ENCODE measurements at places on chromosomes 7 and 10.
A peak's percentile ranks its signal among the peaks of the same experiment; 100 is the strongest.

- peak; percentile 29 for DNase-seq
These were observed 14.7 kb downstream of the CDNF start for GRCh38 chr10:14822879-14823755.

- no peak for DNase-seq
These were observed 18.4 kb upstream of the EXOC6 start for GRCh38 chr10:92829786-92830377.

DNA sequence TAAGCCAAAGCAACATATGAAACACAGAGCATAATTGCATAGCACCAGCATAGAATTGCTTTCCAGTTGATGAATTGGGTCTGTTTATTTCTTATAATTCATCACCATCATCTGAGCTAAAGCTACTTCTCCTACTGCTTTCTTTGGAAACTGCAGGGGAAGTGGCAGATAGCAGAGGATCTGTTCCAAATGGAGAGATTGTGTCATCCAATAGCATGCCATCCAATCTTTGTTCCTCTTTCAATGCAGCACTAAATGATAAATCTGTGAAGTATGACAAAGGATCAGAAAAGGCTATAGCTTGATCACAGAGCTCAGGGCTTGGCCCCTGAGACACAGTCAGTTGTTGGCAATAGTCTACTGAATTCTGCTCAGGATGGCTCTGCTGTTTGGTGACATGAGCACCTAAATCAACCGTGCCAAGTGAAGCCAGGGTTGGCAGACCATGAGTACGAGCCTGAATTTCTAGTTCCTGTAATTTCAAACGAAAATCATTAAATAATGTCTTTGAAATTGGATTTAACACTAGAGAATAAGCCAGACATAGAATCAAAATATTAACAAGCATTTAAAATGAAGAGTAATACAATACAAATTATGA, 90.0 kb downstream of the TFEC start:
- no peak for DNase-seq

- DNase-seq, result no peak
These were observed 7.6 kb downstream of the CCDC172 start for GRCh38 chr10:116331815-116332214.

DNA sequence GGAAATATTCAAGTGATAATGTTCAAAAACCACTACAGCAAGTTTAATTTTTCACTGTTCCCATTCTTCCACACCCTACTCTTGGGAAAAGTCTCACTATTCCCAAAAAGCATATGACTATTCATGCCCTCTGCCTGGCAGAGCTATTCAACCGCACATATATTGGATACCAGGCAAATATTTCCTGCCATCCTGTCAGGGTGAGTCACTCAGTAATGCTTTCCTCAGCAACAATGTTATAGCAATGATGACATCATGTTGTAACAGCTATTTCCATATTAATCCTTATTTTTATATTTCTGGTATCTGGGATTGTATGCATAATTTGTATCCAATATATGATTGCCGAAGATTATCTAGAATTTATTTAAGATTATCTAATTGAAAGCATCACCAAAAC, 114.0 kb upstream of the PLXDC2 start:
- no peak for DNase-seq

- DNase-seq, result no peak
These were observed 17.4 kb downstream of the PSAP start for GRCh38 chr10:71833451-71834342.

DNA sequence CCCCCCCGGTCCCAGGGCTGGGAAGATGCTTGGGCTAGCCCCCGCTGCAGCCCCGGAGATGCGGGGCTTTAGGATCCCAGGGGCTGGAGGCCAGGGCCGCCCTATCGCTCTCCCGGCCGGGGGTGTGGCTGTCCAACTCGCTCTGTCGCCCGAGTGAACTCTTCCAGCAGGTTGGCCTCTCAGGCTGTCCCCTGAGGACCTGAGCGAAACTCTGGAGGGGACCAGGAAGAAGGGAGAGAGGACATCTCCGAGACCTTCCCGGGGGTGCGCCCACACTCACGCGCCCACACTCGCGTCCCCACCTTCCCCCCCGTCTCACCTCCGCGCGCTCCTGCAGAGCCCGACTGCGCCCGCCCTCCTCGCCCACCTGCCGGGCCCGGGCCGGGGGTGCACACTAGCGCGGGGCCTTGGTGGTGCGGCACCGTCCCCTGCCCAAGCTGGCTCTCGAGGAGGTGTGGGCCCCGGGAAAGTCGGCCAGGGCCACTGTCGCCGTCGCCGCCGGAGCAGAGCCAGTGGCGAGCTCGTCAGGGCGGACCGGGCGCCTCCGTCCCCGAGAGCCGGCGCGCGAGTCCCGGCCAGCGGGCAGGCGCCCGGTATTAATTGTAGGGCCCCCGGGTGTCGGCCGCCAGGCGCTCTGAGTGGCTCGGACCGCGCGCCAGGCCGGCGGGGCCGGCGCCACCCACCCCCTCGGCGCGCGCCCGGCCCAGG, 101.7 kb upstream of the SVIL start:
- peak; percentile 18 for DNase-seq

- no peak for DNase-seq
These were observed 2.4 kb upstream of the ST7 start for GRCh38 chr7:116950889-116951351.

DNA sequence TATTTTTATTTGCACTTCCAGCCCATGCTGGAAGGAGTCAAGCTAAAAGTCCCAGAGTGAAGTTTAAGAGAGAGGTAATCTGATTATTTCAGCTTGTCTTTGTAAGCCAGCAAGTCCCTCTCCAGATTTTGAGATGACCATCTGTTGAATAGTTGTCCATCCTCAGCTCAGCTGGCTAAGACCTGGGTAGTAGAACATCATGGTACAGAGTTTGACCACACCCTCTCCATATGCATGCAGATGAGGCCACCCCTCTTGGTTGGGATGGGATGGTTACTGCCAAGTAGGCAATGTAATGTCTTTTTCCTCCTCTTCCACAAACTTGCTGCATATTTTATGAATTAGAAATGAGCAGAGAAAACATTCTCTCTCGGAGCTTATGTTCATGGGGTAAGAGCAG, 639.8 kb downstream of the SORCS3 start:
- no peak for DNase-seq

- no peak for DNase-seq
These were observed 17.9 kb downstream of the ZFAND2A start for GRCh38 chr7:1142051-1142635.

- no peak for DNase-seq
These were observed 194.4 kb downstream of the MYOF start for GRCh38 chr10:93287775-93288174.

DNA sequence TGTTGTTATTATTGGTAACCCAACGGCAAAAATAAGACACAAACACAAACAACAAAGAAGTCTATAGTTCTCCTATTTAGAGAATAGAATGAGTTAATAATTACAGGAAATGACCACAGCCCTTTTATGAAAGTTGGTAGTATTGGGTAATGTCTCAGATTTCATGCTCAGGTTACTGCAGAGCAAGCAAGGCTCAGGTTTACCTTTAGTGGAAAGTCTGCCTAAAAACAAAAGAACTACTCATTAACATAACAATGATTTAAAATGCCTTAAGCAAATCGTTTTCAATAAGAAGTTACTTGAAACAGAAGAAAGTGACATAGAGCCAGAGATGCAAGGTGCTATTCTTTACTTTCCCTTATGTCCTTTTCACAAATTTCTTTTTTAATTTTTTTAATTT, 441.2 kb downstream of the PLXDC2 start:
- no peak for DNase-seq

DNA sequence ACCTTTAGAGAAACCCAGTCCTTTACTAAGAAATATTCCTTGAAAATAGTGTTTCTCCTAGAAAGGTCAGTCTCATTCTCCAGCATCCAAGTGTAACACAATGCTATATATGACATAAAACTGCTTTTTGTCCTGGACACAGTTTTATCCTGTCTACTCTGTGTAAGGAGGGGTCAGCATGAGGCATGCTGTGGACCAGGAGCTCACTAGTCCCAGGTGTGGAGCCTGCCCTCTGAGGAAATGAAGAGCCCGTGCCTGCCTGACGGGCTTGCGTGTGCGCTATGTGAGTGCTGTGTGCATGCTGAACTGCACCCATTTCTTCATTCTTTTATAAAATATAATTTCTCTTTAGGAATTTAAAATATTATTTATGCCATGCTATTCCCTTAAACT, 182.8 kb upstream of the CDCA7L start:
- DNase-seq, result no peak

GRCh38 chr7:74617180-74617744, 40.3 kb upstream of the GTF2I start:
- no peak for DNase-seq

- no peak for DNase-seq
These were observed 267.7 kb downstream of the MAD1L1 start for GRCh38 chr7:1964913-1965578.

GRCh38 chr7:105452085-105452484, 63.4 kb upstream of the SRPK2 start:
- DNase-seq, result no peak

- no peak for DNase-seq
These were observed 202.6 kb upstream of the FOXK1 start for GRCh38 chr7:4479367-4480039.

DNA sequence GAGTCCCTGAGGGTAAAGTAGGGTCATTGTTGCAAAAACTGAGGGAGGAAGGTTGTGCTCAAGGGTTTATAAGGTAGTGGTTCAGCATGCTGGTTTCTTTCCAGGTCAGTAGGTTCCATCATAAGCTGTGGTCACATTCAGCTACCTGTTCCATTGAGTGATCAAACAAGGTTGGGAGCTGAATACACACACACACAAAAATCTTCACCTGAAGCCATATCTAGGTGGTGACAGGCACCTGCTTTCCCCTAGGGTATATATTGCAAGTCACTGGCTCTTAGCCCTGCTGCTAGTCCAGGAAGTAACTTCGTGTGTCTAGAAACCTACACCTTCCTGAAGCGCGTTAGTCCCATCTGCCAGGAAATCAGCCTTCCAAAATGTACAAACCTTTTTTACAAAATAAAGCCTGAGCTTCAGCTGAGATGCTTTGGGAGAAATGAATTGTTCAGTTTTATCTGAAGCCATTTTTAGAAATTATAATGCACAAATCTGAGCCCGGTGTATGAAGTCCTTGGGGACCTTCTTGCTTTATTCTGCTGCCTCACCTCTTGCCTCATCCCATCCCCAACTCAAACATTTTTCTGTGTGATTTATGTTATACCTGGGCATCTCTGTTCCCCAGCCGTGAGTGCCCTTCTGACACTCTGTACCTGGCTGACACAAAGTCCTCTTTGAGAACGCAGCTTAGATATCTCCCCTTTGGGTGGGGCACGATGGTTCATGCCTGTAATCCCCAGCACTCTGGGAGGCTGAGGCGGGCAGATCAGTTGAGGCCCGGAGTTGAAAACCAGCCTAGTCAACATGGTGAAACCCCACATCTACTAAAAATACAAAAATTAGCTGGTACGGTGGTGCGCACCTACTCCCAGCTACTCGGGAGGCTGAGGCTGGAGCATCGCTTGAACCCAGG, 10.6 kb upstream of the LAMTOR4 start:
- no peak for DNase-seq

- DNase-seq, result no peak
These were observed 311.7 kb downstream of the DOCK4 start for GRCh38 chr7:111894518-111894917.

GRCh38 chr7:14024406-14024805, 34.9 kb upstream of the ETV1 start:
- no peak for DNase-seq

- DNase-seq, result no peak
These were observed 40.1 kb upstream of the ZNF273 start for GRCh38 chr7:64863021-64863420.

DNA sequence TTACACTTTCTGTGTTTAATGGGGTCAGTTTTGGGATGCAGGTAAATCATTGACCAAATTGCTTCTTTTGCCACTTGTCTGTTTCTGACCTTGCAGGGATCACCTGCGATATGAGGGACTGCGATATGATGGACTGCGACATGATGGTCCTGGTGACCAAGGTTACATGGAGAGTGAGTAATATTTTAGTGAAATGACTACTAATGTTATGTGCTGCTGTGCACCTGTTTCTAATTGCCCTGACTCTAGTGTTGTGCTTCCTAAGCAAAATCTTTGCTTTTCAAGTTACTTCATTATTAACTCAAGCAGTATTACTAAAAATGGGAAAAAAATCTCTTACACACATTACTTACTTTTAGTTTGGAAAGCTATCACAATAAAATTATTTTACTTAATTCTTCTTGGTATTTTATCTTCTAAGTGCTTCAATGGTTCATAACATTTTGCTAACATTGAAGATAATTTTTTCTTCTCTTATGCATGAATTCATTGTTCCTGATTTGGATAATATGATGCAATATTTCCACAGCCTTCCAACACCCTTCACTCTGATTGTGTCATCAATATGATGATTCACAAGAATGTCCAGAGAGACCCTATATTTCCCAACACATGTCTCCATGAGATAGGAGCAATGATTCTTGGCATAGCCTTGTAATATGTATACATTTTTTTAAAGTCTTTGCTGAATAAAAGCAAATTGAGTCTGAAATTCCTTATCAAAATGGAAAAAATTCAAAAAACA, 306.2 kb upstream of the AKR1E2 start:
- no peak for DNase-seq

DNA sequence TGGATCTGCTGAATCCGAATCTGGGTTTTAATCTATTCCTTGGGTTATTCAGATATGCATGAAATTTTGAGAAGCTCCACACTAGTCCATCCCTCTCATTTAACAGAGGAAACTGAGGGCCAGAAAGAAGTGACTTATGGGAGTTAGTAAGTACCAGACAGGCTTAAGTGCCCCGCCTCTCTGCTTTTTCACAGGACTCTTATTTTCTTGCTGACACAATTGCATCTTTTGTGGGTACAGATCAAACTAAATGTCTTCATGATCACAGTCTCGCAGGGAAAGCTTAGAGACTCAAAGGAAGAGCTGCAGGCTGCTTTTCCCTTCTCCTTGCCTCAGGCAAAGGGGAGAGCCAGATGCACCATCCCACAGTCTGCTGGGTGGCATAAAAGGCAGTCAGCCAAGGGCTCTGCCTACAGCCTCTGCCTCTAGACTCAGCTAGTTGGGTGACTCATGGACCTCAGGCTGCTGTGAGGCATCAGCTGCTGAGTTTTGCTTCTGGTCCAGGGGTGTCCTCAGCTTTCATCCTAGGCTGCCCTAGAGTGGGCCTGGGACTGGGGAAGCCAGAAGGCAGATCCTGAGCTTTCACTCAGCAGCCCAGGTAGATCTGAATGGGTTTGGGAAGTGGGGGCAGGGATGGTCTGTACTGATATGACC, 11.6 kb downstream of the GOLGA7B start:
- no peak for DNase-seq
